ENCODE measurements at places on chromosomes 2 and 18.

- no peak for DNase-seq
Measured at GRCh38 chr2:26317377-26318105, 28.4 kb upstream of the SELENOI start.

DNA sequence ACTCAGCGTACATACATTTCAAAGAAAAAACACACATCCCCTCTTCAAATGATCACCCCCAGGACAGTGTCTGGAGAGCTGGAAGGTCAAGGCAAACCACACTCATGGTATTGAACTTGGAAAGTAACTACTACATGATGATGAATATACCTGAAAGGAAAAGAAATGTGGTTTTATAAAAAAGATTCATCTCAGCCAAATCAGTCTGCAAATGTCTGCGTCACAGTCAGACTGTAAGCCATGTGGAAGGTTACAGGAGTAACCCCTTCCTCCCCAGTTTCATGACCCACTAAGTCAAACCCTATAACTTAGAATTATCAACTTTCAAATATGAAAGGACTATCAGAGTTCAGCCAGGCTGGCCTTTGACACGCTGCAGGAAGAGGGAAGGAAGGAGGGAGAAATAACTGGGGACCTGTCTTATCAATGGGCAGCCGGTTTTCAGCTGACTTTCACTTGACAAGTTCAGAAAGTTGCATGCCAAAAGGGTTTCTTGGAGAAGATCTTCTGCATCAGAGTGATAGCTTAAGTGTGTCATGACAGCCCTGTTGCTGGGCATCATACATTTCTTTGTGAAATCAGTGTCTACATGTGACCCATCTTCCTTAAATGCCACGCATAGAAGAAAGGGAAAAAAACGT lies 7.0 kb upstream of the BMP10 start:
- DNase-seq = no peak

- DNase-seq = no peak
Measured at GRCh38 chr2:160459538-160460332, 33.9 kb downstream of the RBMS1 start.

DNA sequence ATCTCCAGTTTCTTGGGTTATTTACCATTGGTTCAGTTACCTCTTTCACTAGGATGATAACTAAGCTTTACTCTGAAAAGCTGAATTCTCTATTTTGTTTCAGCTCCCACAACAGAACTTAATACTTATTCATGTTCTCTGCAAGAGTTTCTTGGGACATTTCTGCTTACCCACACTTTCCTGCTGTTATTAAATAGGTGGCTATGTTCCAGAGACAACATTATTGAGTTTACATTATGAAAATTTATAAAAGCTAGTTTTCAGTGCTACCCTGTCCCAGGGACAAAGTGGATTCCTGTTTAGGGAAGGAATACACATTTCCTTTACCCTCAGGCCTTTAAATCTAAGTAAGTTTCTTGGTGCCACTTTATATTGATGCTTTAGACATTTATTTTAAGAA lies 7.0 kb upstream of the GPD2 start:
- DNase-seq = no peak

- no peak for DNase-seq
Measured at GRCh38 chr2:69693775-69694450, 48.0 kb upstream of the ANXA4 start.

- DNase-seq = no peak
Measured at GRCh38 chr2:213021971-213022899, 129.2 kb downstream of the IKZF2 start.

GRCh38 chr2:234679741-234680687 lies 183.1 kb upstream of the ARL4C start:
- DNase-seq = peak; percentile 91

DNA sequence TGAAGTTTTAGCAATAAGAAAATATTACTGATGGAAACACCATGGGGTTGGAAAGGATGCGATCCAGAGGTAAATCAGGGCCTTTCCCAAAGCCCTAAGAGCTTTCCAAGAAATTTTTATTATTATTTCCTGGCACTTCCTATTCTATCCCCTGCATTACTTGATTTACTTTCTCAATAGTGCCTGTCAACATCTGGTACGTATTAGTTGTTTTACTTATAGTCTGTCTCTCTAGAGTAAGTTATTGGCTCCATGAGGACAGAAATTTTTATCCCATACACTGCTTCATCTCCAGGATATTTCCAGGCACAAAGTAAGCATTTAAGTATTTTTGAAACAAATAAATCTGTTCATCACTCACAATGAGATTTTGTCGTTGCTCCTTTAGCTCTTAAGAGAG lies 18.1 kb downstream of the PPP4R1 start:
- no peak for DNase-seq

DNA sequence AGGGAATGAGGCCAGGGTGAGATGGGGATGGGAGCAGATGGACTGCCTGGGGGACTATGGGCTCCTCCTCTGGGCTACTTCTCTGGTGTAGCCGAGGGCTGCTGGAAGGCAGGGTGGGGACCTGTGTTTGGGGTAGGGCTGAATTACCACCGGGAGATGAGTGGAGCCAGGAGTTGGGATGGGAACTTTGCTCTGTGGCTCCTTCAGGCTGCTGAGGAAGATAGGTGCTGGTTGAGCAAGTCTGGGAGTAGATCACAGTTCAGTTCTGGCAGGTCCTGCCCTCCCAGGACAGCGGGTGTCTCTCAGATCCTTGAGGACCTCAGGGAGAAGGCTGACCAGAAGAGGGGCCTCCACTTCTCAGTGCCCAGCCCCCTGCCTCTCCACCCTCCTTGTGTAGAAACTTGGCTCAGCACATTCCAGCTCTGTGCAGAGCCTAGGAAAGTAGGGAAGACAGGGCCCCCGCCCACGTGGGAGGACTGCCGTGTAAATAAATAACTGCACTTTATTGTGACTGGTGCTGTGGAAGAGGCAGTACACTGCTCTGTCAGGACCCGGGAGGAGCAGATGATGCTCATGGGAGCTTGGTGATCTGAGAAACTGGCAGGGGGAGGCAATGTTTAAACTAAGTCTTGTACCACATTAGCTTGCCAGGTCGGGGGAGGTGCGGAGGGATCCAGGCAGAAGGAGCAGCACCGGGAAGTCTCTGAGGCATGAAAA lies 15.3 kb downstream of the TET3 start:
- DNase-seq = no peak

DNA sequence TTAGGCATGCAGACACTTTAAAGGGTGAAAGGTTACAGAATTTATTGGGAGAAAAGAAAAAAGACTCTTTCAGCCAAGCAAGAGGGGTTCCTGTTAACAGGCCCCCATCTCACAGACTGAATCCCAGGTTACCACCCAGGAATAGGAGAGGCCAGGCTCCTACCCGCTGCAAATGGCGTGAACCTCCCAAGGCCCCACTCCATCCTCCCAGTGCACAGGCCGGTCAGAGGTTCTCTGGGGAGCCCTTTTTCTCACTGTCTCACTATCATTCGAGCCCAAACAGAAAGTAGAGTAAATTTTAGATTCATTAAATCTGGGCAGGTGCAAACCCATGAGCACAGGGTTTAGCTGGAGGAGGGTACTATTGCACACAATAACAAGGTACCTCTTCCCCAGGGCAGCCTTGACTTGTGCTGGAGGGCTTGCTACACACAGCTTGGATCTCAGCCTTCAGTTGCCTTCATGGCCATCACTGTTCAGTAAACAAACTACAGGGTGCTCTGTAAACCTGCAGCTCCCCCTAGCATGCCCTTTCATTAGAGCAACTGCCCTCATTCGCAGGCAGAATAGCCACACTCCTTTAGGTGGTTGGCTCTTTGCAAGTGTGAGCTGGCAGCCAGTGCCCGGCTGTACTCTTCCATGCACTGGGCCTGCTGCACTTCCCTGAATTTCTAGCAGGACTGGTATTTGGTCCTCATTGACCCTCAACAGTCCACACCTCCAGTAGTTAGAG lies 7.3 kb upstream of the PLEK start:
- DNase-seq = peak; percentile 22

- no peak for DNase-seq
Measured at GRCh38 chr2:215841175-215841816, 172.1 kb downstream of the MREG start.

DNA sequence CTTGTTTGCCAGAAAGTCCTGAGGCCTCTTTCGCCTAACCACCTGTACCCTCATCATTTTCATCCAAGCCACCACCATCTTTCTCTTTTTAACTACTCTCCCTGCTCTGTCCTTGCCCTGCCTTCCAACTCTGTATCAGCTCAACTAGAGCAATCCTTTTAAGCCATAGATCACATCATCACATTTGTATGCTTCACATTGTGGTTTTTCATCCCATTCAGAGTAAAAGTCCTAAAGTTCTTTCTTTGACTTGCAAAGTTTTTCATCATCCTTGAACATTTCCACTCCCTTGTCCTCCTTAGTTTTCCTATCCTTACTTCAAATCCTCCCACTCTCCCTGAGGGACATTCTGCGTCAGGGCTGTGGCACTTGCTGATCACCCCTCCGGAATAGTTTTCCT lies 73.9 kb downstream of the SLC39A10 start:
- DNase-seq = no peak

GRCh38 chr18:396556-396955 lies 103.9 kb downstream of the COLEC12 start:
- no peak for DNase-seq

GRCh38 chr2:175981551-175981950 lies 20.5 kb downstream of the LNPK start:
- DNase-seq = no peak

- DNase-seq = no peak
Measured at GRCh38 chr2:237551071-237551574, 15.3 kb upstream of the PRLH start.

GRCh38 chr2:198587240-198587639 lies 782.8 kb downstream of the PLCL1 start:
- DNase-seq = no peak

GRCh38 chr2:44424211-44424610 lies 62.5 kb downstream of the CAMKMT start:
- DNase-seq = no peak

DNA sequence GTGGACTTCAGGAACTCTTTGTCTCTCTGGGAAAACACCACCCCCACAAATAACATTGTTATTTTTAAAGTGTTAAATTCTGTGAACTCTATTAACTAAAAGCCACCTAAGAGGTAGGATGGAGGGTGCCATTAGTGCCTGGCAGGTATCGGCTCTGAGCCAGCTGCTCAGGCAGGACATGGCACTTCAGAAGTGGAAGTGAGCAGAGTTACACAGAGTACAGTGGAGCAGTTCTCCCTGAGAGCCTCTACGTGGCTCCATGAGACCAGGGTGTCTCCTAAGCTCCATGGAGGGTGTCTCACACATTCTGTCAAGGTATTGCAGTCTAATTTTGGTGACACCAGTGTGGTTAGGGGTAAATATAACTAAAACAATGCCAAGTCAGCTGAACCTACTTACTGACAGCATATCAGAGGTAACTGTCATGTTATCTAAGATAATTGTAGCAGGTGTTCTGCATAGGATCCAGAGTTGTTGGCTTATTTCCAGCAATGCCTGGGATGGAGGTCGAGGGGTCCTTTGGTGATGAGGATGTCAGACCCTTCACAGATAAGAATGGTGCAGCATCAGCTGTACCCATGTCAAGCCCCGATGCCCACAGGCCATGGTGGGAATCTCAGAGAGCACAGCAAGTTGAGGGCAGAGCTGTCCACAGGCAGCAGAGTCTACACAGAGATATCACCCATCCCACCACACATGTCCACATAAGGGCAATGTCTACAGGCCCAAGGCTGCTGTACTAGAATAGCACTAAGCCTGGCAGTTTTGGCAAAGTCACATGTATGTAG lies 8.6 kb upstream of the MALL start:
- no peak for DNase-seq

- DNase-seq = no peak
Measured at GRCh38 chr2:63477686-63478085, 110.6 kb downstream of the WDPCP start.

- DNase-seq = no peak
Measured at GRCh38 chr2:180609626-180610340, 370.6 kb upstream of the UBE2E3 start.

DNA sequence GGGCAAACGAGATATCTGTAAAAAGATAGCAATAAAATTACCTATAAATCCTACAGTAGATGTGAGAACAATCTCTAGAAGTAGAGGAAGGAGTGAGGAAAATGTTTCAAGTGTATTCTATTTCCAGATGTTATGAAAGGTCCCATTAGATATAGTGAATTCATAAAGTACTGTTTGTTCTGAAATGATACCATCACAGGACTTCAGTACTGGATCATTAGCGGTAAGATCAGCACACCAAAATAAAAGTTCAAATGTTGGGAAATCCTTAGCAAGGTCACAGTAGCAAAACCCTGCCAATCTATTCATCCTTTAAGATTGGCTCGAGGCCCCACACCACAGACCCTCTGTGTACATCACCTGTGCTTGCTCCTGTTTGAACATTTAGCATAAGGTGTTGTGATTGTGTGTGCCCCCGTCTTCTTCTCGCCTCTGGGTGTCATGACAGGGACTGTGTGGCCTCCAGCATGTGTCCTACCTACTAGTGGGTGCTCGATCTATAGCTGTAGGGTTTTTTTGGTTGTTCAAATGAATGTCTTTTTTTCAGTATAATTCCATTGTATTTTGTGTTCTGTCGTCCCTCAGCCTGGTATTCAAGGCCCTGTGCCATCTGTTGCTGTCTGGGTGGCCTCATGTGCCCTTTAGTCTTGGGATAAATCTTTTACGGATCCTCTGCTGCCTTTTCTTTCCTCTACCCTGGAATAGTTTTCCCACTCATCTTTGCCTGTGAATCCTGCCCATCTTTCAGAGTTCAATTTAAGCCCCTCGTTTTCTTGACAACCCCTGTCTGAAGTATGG lies 9.1 kb downstream of the MFSD6 start:
- no peak for DNase-seq

GRCh38 chr2:189254268-189254883 lies 74.8 kb upstream of the COL5A2 start:
- peak; percentile 54 for DNase-seq

GRCh38 chr2:127175041-127175721 lies 44.9 kb downstream of the CYP27C1 start:
- no peak for DNase-seq

DNA sequence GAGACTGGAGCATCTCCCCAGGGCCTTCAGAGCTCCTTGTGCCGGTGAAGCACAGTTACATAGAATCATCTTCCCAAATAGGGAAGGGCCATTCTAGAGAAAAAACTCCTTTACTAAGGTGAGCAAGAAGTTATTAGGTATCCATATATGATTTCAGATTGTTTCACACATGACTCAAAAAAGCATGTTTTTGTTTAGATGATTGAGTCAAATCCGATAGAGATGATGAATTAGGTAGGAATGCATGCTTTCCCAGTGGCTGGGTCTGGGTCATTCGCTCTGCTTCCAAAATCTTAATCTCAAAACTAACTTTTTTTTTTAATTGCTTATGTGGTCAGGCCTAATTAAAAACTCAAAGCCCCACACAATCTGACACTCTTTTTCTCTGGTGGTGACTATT lies 3.8 kb downstream of the NT5C1B start:
- no peak for DNase-seq

All from A549 (cell line).